ENCODE measurements at places on chromosomes 12 and 14.

- no peak for DNase-seq
Observed at GRCh38 chr14:51360592-51360991, 120.5 kb downstream of the TMX1 start.

- DNase-seq, result no peak
Observed at GRCh38 chr12:1351926-1352325, 242.5 kb downstream of the FBXL14 start.

DNA sequence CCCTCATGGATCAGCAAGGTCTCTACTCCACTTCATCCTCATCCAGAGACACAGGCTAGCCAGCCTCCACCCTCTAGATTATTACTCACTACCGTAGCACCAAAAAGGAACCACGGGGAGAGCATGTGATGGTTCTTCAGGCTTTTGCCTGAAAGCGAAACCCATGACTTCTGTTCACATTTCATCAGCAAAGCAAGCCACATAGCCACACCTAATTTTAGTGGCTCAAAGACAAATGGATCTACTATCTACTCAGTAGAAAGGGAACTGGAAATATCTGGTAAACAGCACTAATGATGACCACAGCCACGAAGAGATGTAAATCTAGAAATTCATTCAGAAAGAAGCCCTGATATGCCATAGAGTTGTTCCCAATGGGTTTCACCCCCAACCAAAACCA lies 51.4 kb downstream of the VCPKMT start:
- DNase-seq, result no peak

DNA sequence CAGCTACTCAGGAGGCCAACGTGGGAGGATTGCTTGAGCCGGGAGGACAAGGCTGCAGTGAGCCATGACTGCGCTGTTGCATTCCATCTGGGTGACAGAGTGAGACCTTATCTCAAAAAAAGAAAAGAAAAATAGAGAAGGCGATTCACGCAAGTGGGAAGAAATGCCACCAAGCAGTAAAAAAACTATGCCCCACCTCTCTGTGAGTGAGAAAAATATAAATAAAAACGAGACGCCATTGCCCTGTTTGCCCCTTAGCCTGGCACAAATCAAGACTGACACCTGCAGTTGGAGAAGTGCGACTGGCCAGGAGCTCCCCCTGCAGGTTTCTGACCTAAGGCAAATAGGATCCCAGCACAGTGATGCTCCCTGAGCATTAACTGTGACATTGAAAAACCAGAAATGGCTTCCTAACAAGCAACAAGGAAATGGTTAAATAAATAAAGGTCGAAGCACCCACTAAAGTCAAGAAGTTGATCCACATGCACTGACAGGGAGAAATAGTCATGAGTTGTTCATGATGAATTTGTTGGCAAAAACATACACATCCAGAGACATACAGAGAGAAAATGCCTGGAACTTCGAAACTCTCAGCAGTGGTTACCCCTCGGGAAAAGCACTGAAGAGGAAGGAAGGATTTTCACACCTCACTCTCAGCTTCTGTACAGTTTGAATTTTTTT lies 21.1 kb downstream of the GSC start:
- DNase-seq, result no peak

- DNase-seq, result no peak
Observed at GRCh38 chr12:10147714-10148403, 17.9 kb upstream of the CLEC7A start.

DNA sequence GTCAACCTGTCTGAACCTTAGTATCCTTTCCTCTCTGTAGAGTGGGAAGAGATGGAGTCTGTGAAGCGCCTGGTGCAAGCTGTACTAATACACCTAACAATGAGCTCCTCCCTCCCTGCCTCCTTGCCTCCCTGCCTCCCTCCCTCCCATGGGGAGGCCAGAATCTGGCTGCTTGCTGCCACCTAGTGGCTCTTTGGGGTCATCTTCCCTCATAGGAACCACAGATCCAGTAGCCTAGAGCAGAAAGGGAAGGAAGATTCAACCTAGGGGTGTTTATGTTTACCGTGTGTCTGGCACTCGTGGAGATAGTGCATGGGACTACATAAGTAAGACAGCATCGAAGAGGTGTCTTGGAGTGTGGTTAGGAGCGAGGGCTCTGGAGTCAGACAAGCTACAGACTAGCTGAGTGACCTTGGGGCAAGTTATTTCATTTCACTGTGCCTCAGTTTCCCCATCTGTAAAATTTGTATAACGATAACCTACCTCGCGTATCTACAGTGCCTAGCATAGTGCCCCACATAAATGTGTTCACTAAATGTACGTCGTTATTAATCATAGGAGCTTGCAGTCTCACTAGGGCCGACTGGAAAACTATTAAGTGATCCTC lies 35.5 kb upstream of the TSPAN9 start:
- no peak for DNase-seq
